ENCODE measurements at places on chromosomes 11 and 22.

DNA sequence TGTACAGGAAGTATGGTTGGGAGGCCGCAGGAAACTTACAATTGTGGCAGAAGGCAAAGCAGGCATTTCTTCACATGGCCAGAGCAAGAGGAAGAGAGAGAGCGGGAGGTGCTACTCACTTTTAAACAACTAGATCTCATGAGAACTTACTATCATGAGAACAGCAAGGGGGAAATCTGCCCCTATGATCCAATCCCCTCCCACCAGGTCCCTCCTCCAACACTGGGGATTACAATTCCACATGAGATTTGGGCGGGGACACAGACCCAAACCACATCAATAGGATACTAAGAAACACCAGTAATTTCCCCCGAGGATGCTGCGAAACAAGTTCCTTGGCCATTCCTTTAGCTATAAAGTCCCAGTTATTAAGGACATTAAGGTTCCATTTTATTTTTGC lies 94.1 kb upstream of the SC5D start:
- no peak for DNase-seq

- no peak for DNase-seq
Measured at GRCh38 chr11:63698976-63699733, 17.9 kb downstream of the RTN3 start.

DNA sequence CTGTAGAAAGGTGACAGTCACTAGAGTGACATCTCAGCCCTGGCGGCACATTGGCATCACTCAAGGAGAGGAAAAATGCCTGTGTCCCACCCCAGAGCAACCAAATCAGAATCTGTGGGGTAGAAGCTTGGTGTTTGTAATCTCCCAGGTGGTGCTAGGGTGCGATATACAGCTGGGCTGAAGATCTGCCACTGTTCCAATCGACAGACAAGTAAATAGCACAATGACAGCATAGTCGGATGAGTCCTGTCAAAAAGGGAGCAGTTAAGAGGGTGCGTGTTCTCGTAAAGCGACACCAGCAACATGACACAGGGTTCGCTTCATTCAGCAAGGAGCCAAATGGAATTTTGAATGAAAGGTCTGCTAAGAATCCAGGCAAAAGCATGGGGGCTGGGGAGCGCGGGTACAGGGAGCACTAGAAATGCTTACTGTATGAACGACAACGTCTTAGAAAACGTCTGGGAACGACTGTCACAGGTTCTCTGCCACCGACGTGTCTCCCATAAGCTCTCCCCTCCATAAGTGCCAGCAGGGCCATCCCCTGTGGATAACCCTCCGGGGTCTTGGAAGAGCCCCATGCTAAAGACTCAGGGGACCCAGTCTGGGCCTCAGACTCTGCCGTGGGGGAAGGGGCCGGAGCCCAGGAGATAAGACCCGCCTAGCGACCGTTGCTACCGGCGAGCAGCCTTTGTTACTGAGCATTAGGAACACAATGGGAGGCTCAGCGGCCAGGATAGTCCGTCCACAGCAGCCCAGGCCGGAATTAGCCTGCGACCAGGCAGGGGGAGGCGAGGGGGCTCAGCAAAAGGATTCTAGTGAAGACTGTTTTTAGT lies 20.8 kb downstream of the ADA2 start:
- no peak for DNase-seq

GRCh38 chr11:65781152-65781961 lies 581 bp upstream of the AP5B1 start:
- DNase-seq: no peak

GRCh38 chr11:59413646-59414045 lies 12.6 kb downstream of the OR5A2 start:
- no peak for DNase-seq

GRCh38 chr11:324156-324555 lies 3.5 kb upstream of the IFITM3 start:
- DNase-seq: no peak

DNA sequence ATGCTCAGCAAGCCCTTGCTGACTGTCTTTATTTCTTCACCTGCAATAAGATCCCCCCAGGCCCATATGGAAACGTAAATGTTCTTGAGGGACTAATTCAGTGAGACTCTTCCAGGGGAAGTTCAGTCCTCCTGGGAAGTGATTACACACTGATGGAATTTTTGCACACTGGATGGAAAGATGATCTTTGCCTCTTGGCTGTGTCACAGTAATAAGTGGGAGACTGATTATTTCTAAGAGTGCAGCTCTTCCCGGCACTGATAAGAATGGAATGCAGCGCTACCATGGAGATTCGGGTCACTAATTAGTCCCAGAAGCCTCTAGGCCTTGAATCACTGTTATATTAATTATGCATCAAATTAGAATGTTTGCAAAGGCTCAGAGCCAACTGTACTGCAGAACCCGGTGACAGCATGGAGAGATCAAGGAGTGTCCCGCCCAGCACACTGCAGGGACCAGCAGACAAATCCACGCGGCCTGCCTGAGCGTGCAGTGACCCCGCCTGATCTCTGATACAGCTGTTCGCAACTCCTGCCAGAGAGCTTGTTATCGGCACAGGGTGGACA lies 178.3 kb downstream of the SNX19 start:
- no peak for DNase-seq

DNA sequence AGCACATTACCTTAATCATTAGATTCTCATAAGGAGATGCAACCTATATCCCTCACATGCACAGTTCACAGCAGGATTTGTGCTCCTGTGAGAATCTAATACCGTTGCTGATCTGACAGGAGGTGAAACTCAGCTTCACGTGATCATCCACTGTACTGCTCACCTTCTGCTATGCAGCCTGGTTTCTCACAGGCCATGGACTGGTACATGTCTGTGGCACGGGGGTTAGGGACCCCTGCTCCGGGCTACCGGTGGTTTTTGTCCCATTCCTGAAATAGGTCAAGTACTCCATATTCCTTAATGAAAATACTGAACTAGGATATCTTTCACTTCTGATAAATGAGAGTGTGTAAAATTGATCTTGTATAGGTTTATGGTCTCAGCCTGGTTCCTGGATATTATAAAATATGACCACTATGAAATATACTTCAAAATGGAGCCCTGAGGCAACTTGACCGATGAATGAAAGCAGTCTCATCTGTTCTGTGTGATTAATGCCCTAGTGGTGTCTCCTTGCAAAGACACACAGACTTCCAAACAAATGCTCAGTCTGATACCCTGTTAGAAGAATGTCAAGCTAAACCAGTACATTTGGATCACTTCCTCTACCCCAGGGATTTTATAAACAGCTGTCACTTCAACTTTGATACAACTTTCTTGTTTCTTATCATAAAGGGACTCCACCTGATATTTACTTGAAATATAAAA lies 492.9 kb upstream of the ANO3 start:
- DNase-seq: no peak

DNA sequence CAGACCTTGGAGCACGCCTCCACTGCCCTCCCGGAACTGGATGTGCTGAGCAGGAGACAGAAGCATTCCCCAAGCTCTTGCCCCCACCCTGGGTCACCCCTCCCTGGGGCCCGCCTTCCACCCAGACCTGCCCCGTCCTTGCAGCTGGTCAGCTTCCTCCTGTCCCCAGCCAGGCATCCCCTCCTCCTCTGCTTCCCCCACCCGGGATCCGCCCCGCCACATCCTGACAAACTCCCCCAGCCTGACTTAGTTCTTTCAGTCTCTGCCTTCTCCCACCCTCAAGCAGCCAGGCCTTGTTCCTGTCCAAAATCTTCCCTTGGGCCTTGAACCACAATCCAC lies 1.1 kb upstream of the PLXNB2 start:
- DNase-seq: no peak

DNA sequence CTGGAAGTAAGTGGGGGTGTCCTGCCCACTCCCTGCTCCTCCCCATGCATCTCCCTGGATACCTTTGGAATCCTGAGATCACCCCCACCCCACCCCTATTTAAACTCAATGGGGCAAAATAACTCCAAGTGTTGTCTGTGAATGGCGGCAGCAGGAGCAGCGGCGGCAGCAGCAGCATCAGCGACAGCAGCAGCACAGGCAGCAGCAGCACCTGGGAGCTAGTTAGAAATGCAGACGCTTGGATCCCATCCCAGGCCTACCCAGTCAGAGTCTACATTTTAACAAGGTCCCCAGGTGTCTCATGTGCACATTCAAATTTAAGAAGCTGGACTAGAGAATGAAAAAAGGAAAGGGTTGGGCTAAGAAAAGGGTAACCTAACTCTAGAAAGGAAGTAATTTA lies 82.6 kb downstream of the SEZ6L start:
- DNase-seq: no peak

GRCh38 chr11:124740277-124740882 lies 638 bp downstream of the NRGN start:
- no peak for DNase-seq

DNA sequence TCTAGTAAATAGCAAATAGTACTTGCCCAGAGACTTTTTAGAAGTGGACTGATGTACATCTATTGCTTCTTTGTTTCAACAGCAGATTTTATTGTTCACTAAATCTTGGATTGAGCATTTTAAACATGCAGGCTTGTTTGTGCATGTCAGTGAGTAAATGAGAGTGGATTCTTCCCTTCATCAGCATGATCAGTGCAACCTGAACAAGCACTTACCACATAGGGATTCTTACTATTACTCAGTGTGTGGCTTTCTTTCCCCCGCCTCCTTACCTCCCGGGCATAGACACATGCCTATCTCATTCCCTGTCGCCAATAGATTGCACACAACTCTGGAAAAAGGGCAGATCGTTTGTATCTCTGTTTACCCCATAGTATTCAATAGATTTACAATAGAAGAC lies 197.5 kb downstream of the C11orf87 start:
- DNase-seq: no peak

DNA sequence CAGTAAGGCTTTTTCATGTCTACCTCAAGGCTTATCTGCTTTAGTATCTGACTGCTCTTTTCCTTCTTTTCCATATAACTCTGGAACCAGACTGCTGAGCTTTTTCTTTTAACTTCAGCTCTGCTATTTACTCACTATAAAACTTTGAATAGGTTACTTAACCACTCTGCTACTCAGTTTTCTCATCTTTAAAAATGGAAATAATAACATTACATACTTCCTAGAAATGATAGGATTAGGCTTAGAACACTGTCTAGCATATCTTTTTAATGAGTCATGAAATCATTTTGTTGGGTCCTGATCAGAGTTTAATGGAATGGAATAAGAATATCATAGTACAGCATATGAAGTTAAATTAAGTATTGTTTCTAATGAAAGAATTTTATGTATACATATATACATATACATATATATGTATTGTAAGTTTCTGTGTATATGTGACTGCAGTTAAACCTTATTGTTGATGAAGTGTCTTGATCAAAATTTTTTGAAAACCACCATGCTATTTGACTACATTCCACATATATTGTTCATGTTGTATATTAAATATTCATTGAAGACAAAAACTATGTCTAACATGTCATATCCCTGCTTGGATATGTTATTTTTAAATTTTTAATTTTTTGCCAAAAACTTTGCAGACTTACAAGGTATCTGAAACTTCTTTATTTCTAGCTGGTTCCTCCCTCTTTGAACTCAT lies 120.2 kb downstream of the METTL15 start:
- DNase-seq: no peak

Measured in NCI-H2081 treated with DMSO at 0.1 percent for 48 hours (cell line).